Left ventricle myocardium inferior (tissue), 1 donor: ENCODE measurements at places on chromosomes 6 and 20. TPM values are rescaled to one million over a fixed set of nuclear protein-coding genes. Genes with fewer than 3 reads are reported as not detected.

The PRR18 gene
- total RNA-seq, result not detected

The SCUBE3 gene
- total RNA-seq, result 8.8 TPM

DNA sequence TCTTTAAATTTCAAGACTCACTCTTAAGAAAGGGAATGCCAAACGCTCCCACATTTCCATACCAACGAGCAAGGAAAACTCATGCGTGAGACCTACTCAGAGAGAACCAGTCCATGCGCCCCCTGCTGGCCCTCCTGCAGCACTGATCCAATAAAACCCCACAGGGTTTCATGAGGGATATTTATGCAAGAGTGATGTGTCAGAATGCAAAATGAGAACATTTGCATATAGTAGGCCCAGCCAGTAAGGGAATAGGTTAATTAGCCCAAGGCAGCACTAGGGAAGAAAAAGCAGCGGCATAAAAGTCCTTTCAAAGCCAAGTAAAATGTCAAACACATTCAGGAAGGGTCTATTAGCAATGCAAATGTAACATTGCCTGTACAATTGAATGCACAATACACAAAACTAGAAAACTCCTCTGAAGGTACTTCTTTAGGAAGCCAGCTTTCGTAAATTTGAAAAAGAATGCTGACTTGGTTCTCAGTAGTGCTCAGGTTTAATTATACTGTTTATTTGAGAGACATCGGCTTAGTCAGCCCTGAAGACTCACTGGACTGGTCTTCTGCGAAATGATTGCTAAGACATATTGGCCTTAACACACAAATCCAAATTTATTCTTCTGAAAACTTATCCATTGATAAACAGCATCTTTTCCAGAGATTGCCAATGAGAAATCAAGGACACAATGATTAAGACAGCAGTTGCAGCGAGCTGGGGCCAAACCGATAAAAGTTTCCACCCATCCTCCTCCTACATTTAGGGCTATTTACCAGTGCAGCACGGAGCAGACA, 93.2 kb downstream of the GMPR start:
- DNase-seq, result peak; percentile 74

The PTCHD4 gene
- total RNA-seq, result 1.0 TPM

The GDAP1L1 gene
- 0.55 TPM for total RNA-seq

- no peak for DNase-seq
Measured at GRCh38 chr6:64250126-64250525, 614.5 kb downstream of the PHF3 start.
